Retina (tissue), 1 donor: ENCODE measurements at places on chromosomes 16 and 17.

DNA sequence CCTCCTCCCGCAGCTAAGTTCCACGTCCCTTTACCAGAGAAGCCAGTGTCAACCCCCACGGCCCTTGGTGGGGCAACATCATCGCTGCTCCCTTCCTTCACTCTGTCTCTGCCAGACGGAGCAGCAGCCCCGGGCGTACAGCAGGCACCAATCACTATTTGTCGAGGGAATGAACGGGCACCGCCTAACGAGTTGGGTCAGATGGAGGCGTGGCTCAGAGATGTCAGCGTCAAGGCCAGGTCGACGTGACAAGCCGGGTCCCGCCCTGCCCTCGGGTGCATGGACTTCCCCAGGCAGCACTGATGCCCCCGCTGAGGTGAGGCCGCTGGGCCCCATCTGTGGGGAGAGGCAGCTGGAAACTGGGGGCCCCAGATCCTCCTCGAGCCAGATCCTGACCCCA is 50.0 kb downstream of the CBFA2T3 start:
- DNase-seq, result no peak

GRCh38 chr16:10178080-10178479 is 4.1 kb downstream of the GRIN2A start:
- DNase-seq, result no peak

- no peak for DNase-seq
These were observed 43.2 kb downstream of the MYH3 start for GRCh38 chr17:10613775-10614513.

DNA sequence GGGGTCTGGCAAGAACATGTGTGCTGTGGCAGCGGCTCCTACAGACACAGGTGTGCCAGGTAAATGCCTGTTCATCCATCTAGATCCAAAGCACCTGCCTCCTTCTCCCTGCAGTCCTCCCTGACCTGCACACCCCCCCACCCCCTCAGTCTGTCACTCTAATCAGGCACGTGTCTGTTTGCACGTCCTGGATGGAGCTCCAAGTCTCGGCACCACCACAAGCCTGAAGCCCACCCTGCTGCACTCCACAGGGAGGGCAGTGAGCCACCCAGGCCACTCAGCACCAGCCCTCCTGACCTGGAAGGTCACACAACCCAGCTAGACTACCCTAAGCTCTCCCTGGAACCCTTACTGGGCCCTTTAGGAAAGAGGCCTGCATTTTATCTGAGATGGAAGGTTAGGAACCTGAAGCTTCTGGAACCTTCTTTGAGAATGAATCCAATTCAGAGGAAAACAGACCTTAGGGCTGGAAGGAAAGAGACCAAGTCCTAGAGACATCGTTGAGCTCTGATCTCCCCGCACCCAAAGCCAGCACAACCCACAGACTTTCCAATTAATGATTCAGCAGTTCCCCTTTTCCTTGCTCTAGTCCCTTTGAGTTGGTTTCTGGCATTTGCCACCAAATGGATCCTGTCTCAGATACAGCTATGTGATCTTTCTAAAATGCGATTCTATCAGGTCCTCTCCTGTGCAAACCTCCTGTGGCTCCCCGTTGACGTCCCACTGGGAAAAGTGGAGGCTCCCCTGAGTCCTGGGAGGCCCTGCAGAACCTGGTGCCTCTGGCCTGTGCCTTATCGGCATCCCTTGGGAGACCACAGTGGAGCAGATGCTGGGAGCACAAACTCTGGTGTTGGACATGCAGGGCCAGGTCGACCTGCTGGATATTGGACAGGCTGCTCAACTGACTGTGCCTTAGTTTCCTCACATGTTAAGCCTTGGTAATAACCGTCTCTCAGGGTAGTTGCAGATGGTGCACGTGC is 67.9 kb downstream of the PRMT7 start:
- no peak for DNase-seq

- peak; percentile 64 for DNase-seq
These were observed 100.9 kb downstream of the PARN start for GRCh38 chr16:14529010-14529669.

DNA sequence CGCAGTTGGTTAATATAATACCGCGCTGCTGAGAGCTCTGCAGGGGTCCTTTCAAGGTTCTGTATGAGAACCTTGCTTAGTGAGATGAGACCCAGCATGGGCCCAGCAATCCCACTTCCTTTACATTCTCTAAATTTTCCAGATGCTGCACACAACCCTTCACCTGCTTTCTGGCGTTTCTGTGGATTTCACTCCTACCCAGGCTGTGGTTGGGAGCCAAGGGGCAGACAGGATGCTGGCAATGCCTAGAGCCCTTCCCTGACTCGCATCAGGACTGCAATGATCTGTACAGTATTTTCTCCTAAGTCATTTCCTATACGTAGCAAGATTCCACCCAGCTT is 10.1 kb upstream of the PIPOX start:
- no peak for DNase-seq

DNA sequence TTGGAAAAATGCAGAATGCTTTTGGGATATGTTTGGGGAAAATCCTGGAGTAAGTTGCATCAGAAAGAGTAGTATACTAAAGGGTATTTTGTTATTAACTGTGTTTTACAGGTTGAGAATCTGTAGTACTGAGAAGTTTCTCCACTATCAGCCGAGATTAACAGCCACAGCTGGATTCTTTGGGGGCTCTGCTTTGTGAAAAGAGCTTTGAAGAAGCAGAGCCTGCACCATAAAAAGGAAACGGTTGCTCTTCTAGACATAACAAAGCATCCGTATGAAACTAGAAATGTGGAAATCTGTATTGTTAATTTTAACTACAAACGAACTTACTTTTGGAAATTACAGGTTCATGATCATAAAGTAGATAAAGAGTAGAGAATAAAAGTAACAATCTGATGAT is 5.3 kb downstream of the NLK start:
- no peak for DNase-seq

GRCh38 chr17:74552037-74552436 is 6.1 kb upstream of the CD300C start:
- peak; percentile 54 for DNase-seq

DNA sequence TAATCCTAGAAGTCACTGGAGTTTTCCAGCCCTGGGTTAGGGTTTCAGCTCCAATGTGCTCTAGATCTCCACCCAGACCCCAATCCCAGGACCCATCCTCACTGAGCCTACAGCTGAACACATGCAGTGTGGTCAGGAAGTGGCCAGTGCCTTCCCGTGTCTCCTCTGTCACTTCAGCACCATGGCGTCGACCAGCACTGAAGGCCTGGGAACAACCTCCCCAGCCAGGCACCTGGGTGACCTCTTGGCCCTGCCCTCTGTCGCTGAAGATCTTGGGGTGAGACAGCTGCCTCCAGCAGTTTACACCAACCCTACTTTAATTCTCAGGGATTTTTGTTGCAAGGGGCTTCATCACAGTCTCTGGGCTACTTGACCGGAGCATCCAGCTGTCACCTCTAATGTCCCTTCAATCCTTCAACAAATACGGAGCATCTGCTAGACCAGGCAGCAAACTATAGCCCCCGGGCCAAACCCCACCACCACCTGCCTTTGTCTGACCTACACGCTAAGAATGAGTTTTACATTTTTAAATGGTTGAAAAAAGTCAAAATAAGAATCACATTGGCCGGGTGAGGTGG is 18.0 kb upstream of the GSG1L start:
- DNase-seq, result peak; percentile 52

DNA sequence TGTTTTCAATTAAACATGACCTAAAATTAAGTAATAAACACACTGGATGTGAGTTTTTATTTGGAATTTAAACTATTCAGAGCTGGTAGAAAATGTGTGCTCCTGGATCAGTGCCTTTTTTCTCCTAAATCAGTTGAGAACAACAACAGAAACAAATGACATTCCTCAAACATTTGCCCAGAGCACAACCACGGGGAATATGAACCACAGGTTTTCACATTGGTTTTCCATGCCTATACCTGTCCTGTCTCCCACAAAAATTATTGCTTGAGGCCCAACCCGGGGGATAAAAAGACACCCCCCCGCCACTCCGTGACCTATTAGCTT is 6.8 kb downstream of the HSBP1 start:
- DNase-seq, result no peak

DNA sequence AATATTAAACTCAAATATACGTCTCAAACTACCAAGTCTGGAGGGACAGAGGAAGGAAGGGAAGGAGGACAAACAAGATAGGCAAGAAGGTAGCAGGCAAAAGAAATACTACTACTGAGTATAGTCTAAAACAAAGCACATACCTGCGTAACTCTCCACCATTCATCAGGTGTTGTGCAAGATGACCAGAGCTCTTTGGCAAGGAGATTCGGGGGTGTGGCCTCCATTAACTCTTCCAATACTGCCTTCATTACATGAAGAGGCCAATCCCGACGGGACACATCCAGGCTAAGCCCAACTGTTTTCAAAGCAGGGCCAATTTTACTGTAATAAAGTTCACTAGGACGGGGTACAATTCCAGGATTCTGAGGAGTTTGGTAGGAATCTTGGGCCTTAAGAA is 38.2 kb upstream of the ARL6IP1 start:
- no peak for DNase-seq

- peak; percentile 61 for DNase-seq
These were observed 7.7 kb upstream of the RBFOX3 start for GRCh38 chr17:79618383-79619067.

- peak; percentile 85 for DNase-seq
These were observed 250.8 kb upstream of the RPL38 start for GRCh38 chr17:73952480-73953205.

GRCh38 chr17:45081047-45081703 is 20.1 kb downstream of the NMT1 start:
- DNase-seq, result no peak

GRCh38 chr17:41917679-41918313 is 955 bp downstream of the ACLY start:
- peak; percentile 73 for DNase-seq

DNA sequence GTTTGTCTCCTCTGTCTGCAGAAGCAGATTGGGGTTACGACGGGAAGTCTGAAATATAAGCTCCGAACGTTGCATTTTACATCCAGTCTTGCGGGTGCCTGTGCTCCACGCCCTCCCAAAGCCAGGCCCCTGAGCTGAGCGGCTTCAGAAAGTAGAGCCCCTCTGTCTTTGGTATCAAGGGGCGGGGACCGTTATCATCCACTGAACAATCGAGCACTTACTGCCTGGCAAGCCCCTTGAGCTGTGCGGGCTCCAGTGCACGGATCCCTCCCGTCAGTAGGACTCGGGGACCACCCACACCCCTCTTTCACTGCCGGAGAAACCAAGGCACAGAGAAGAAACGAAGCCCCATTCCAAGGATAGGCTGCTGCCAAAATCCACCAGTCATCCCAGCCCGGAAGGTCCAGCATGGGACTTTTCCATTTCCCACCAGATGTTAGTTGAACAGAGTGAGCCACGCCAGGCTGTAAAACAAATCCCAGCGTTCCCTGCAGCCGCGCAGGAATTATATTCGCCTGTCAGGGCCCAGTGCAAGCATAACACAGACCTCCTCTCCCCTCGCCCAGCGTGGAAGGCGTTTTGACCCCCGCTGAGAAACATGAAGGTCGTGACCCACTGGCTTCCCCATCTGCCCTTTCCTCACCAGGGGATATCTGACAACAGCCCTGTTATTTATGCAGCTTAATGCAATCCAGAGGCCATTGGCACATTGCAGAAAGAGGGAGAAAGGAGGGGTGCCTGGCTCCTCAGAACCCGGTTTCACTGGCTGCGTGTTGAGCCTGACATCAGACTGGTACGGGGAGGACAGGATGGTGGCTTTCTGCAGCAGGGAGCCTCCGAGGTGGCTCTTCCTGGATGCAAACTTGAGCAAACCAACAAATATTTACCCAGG is 212.2 kb upstream of the FOXF1 start:
- peak; percentile 82 for DNase-seq

DNA sequence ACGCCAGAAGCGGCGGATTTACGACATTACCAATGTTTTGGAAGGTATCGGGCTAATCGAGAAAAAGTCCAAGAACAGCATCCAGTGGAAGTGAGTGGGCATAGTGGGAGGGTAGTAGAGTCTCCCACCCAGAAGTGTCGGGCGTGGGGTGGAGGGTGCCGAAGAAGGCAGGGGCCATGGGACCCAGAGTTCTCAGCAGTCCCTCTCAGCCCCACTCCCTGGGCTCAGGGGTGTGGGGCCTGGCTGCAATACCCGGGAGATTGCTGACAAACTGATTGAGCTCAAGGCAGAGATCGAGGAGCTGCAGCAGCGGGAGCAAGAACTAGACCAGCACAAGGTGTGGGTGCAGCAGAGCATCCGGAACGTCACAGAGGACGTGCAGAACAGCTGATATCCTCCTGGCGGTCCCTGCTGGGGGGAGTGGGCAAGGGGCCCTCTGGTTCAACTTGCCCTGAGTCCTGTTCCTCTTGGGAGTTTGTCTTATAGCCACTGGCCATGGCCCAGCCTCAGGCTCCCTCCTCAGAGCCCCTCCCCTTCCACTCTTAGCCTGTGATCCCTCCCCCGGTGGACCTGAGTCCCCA is 916 bp downstream of the E2F4 start:
- no peak for DNase-seq

DNA sequence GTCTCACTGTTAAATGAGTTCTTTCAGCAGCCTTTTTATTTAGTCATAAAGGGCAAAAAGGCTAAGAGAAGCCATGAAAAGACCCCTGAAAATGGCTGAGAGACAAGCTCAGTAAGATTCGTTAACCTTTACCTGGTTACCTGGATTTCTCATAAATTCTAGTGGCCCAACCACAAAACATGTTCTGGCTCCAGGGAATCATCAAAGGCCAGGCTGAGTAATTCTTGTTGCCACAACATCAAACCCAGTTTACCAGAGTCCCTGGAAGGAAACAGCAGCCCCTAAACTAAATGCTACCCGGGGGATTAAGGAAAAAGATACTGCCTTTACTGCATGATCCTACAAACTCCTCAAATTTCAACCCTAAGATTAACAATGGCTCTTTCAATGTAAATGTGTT is 15.8 kb downstream of the CYTH1 start:
- no peak for DNase-seq

DNA sequence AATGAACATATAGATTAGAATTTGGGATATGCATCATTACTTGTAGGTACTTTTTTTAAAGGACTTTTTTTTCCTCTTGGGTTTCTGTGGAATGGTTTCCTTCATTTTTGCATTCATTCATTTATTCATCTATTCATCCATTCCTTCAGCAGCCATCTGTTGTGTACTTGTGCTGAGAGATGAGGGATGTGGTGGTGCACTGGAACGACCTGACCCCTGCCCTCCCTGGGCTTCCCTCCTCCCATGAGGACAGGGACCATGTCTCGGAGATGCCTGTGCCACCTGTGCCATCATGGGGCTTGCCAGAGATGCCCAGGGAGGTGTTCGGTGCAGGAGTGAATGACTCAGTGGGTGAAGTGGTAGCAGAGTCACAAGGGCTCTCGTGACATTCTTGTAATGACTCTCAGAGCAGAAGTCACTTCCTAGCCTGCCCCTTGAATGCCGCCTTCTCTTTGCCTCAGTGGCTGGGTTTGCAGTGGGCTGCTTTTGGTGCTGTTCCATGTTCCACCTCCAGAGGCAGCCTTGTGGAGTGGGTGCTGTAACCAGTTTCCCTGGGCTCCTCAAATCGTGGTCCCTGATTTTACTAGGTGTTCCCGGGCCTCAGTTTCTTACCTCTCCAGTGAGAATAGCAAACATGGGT is 43.9 kb downstream of the CLEC16A start:
- DNase-seq, result no peak
